ENCODE measurements at places on chromosomes 6 and 20. TPM values are rescaled to one million over a fixed set of nuclear protein-coding genes. Genes with fewer than 3 reads are reported as not detected.

Gene DNMT3B
- total RNA-seq = 8.6 TPM

Gene FILIP1
- total RNA-seq = 10.8 TPM

Gene KHDC1
- total RNA-seq = 6.2 TPM

Gene KIFC1
- total RNA-seq = 2.3 TPM
